Activated CD4-positive, alpha-beta T cell treated with anti-CD3 and anti-CD28 coated beads, Interleukin-2, amount 50 U/mL, for 1 hour (primary cell): ENCODE measurements at places on chromosomes 12 and 14.

DNA sequence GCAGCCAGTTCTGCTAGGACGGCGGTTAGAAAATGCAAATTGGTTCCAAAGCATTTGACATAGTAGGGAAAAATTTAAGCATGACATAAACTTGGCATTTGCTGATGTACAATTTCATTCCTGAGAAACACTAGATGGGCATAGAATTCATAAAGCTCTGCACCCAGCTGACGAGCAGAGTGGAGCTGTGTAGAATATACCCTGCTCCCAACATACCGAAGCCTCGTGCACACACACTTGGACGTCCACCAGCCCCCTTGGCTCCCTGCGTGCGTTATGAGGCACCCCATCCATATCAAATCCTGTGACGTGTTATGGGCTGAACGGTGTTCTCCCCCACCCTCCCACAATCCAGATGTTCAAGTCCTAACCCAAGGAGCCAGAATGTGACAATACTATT lies 65.4 kb downstream of the CLMN start:
- no peak for DNase-seq

DNA sequence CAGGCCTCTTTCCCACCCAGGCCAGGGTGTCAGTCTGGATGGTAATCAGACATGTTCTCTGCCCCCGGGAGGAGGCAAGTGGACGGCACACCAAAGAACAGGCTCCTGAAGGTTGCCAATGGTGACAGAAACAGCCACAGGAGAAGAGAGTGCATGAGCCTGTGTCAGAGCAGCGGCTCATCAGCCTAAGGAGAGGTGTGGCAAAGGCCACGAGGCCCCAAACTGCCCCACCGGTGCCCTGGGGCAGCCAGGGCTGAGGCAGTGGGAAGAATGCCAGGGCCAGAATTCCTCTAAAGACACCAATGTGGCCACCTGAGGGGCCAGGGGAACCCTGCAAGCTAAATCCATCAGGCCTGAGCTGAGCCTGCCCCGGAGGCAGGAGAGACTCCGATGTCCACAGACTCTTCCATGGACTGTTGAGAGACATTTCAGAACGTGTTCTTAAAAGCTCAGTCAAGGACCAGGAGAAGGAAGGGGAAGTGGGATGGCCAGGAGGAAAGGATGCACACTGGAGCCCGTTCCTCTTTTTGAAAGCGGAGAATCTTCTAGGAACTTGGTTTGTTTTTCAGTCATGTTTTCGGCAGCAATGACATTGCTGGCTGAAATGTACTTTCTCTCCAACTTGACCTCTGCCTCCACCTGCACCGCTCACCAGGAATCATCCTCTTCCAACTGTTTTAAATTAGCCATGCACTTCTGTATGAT lies 176.3 kb upstream of the FKBP4 start:
- no peak for DNase-seq

- DNase-seq = no peak
Measured at GRCh38 chr14:38125481-38126037, 82.1 kb upstream of the SSTR1 start.

DNA sequence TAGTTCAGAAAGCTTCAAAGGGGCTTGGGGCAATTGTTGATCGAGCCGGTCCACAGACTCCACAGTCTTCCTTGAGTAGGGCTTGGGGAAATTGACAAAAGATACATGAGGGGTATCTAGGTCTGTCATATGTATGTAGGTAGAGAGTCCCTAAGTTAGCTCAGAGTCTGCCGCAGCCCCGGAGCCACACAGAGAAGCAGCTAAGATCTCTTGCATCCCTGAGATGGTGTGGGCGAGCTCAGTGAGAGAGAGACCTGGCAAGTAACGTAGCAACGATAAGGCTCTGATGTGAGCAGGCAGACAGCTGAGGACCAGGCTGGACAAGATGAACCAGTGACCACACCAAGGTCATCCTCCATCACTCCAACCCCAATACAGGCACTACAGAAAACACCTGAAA lies 297.6 kb downstream of the TMEM132D start:
- no peak for DNase-seq

GRCh38 chr12:11623382-11623781 lies 26.1 kb upstream of the ETV6 start:
- DNase-seq = no peak
